ENCODE measurements at places on chromosomes 6 and 20.

DNA sequence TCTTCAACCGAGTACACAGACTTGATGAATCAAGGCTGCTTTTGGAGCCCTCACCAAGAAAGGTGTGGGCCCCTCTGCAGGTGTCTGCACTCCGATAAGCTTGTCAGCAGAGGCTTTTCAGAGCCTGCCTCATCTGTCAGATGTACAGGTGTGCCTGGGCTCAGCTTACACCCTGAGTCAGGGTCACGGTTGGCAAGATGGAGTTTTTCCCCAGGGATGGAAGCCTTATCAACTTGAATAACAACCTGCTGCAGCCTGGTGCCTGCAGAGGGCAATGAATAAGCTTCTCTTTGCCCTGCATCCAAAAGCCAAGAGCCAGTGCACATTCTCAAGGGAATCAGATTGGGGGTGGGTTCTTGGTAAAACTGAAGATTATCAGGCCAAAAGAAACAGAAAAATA lies 427.1 kb downstream of the CD83 start:
- DNase-seq = no peak

DNA sequence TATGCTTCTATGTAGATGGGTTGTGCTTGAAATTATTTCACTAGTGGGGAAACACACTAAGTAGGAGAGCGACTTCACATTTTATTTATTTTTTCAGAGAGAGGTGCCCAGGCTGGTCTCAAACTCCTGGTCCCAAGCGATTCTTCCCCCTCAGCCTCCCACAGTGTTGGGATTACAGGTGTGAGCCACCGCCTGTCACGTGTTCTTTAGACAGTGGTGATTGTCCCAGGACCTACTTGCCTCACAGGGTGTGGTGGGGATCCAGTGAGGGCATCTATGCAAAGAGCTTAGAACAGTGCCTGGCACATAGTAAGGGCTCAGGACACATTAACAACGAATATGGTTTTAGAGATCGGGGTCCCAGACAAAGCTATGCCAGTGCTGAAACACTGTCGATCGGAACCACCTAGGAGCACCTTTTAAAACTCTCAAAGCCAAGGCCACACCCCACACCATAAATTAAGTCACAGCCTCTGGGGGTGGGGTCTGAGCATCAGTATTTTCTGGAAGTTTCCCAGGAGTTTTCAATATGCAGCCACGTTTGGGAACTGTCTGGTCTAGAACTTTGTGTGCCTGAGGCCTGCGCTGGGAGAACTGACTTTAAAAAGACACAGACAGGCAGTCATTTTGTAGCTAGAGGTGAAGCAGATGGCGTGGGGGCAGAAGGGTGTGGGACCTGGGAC lies 4.8 kb upstream of the BCAS4 start:
- no peak for DNase-seq

GRCh38 chr20:11159728-11160127 lies 485.9 kb upstream of the JAG1 start:
- DNase-seq = no peak

DNA sequence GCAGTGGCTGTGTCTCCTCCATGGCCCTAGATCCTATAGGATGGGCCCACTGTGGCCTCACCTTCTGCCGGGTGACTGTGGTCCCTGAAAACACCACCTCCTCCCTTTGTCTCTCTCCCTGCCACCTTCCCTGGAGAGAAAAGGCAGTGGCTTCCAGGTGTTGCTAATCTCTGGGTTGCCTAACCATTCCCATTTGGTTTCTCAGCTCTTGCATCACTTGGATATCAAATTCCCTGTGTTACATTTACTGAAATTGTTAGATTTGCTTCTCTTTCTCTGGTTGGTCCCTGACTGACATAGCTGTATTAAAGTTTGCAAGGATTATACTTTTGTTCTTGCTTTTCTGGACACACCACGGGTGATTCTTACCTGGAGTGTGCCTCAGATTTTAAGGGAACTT lies 9.3 kb upstream of the ZFP64 start:
- peak; percentile 21 for DNase-seq

DNA sequence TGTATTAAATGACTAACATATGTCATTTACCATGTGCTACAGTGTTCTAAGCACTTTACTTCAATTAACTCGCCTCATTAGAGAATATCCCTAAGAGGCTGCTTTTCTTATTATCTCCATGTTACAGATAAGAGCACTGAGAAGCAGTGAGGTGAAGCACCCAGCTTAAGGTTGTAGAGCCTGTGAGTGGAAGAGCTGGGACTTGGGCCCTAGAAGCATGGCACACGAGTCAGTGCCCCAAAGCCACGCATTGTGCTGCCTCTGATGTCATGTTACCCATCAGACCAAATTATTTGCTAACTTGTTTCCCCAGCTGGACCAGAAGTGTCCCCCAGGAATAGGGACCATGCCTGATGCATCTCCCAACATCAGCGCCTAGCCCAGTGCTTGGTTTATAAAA lies 34.1 kb downstream of the POFUT1 start:
- no peak for DNase-seq

- no peak for DNase-seq
Observed at GRCh38 chr6:149236589-149236988, 80.9 kb upstream of the TAB2 start.
